Stromal cell of bone marrow (primary cell): ENCODE measurements at places on chromosomes 7 and 10.

DNA sequence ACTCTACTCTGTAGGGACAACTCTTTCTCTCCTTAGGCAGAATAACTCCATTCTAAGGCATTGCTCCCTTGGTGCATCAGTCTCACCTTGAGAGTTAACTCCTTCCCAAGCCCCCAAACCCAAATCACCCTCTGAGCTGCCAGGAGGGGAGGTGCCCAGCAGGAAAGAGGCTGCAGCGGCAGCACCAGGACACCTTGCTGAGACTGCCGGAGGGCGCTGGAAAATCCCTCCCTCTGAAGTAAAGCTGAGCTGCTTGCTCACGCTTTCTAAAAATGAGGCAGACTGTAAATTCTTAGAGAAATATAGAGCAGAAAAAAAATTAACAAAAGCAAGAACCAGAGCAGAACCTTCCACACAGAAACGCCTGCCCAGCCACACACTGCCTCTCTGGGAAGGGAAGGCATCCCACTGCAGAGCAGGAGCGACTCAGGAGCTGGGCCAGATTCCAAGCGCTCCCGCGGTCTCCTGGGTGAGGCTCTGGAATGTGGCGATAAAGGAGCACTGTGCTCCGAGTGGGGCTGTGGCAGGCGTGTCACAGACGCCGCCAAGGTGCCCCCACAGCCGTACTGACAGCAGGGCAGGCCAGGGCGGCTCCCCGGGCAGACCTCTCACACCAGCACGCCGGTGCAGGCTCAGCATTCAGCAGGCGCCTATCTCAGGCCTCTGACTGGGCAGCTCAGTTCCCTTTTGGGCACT is 202.1 kb downstream of the TNS3 start:
- DNase-seq: no peak

- no peak for DNase-seq
Measured at GRCh38 chr7:21980926-21981500, 35.3 kb upstream of the CDCA7L start.

- DNase-seq: peak; percentile 49
Measured at GRCh38 chr10:129102906-129103693, 363.9 kb upstream of the MGMT start.

GRCh38 chr10:37975401-37975991 is 951 bp downstream of the ZNF25 start:
- DNase-seq: peak; percentile 6

DNA sequence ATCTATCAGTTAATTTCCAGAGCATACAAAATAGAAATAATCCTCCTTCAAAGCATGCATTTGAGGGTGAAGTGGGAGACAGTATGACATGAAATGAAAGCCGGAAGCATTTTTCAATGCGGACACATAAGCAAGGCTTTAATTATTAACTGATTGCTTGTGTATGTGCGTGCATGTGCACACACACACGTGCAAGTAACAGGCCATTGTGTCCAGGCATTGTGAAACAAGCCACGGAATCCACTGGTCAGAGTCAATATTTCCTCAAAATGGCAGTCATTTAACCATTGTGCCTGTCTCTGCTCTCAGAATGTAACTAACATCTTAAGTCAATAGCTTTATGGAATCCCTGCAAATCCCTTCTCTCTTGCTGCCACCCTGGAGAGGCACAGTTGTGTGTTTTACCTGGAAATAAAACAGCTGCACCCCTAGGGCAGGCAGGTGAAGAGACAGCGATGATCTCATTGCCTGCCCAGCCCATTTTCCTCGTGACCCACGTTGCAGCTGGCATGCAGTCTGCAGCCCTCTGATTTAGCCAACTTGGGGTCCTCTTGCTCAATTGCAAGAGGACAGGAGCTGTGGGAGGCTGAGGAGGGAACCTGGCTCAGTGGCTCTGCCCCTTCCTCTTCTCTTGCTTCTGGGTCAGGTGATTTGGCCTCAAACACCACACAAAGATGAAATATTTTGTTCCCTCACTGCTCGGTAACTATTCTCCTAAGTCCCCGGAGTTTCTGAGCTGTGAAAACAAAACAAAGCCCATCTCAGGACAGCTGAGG is 500.9 kb upstream of the ZMIZ1 start:
- no peak for DNase-seq

GRCh38 chr10:48536156-48536500 is 68.7 kb downstream of the ARHGAP22 start:
- DNase-seq: no peak

DNA sequence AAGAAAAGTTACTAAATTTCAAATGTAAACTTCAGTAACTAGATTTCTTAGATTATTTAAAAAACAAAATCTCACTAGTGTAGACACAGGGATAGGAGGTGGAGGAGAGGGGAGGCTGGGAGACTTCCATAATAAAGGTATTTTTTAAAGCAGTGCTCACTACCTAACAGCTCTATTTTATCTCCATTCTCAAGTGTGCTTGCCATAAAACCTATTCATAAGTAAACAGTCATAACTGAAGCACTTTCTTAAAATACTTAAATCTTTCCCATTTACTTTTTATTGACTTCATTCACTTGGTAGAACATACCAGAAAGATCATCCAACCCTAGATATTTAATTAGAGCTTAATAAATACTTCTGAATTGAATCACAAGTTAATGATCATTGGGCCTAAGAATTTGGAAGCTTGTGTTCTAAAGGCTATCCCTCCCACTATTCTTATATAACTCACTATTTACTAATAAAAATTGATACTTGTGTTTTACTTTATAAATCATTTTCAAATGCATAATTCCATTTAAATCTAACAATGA is 107.4 kb downstream of the SNX13 start:
- no peak for DNase-seq

DNA sequence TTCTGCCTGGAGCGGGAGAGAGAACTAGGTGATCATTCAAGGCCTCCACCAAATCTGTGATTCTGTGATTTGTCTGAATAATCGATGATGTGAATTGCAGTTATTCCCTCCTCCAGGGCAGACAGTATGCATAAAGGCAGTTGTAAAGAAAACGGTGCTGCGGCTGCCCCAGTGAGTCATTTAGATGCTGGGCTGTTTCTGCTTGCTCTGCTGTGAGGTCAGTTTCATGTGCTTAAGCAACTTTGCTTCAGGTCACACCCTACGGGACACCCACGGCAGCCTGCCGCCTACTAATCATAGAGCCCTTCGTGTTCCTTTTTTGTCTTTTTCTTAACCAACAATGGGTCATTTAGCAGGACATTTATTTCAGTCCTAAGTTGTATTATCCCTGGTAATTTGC is 158.1 kb upstream of the PITRM1 start:
- peak; percentile 69 for DNase-seq

DNA sequence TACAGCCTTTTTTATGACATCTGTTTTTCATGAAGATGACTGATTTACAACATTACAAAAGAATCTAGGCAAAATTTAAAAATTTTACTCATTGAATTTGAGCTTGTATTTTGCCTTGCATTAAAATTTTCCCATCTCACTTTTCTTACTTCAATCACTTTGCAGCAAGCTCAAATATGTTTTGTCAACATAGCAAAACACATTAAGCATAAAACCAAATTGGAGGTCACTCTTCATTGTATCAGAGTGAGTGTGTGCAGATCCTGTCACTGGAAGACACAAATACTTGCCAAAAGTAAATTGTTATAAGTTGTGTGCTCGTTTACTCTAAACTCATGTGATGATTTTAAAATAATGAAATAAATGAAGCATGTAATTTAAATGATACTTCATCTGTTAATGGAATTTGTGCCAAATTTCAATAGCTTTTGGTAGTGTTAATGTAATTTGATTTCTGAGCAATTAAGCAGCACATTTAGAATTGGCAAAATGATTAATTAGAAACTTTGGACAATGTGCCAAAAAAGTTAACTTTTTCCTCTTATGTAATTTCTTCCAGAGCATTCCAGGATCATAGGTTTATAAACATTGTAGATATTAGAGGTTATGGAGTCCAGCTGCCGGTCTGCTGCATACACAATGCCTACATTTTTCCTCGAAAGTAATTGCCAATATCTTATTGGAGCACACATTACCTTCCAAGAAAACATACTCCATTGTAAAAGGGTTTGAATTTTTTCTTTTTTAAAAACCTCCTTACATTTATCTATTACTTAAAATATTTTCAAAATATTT is 1078.2 kb upstream of the LRRTM3 start:
- no peak for DNase-seq

GRCh38 chr7:15478401-15478800 is 83.4 kb downstream of the AGMO start:
- no peak for DNase-seq

GRCh38 chr7:51016546-51016945 is 233.8 kb upstream of the GRB10 start:
- DNase-seq: no peak

- DNase-seq: peak; percentile 35
Measured at GRCh38 chr10:122034149-122034756, 45.3 kb downstream of the TACC2 start.

- DNase-seq: peak; percentile 38
Measured at GRCh38 chr7:101953248-101953819, 135.9 kb downstream of the CUX1 start.

GRCh38 chr7:94244760-94245159 is 149.9 kb upstream of the COL1A2 start:
- no peak for DNase-seq

DNA sequence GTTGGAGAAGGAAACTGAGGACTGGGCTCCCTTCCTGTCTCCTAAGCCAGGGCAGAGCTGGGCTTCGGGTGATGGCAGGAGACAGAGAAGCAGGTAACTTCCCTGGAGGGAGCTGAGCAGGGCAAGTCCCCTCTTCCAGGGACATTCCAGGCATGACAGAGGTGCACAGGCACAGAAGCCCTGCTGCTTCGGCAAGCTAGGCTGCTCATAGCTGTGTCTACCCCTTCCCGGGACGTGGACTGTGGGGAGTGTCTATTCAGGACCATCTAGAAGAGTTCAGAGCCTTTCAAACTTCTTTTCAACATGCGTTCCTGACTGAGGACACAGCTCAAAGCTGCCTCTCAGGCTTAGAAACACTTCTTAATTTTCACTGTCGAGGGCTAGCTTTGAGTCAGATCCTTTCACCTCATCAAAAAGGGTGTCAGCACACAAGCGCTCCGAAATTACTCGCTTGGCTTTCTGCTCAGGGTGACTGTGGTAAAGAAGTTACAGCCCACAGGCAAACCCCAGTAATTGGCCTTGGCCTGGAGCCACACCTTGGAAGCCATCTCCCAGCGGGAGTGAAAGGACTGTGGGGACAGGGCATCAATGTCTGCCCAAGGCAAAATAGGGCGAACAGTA is 63.7 kb upstream of the STEAP1B start:
- no peak for DNase-seq

GRCh38 chr10:89332123-89332633 is 4.4 kb downstream of the IFIT3 start:
- peak; percentile 75 for DNase-seq

DNA sequence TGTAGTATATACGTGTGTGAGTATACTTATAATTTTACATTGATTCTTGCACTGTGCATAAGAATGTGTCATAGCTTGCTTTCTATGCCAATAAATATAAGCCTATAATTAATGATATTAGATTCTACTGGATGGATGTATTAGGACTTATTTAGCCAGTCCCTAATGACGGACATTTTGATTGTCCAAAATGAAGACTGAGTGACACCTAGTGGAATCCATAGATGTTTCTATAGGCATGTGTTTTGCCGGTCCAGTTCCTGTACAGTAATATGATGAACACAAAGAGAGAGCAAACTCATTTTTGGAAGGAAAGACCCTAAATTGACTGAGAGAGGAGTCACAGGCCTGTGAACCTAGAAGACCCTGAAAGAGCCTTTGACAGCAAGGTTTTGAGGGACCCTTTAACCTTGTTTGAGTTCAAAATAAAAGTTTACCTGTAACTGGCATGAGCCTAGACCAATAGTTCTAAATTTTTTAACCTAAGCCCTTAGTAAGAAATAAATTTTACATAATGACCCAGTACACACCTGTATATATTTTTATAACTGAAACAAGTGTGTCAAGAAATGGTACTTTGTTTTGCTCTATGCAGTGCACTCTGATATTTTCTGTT is 42.4 kb upstream of the AGBL3 start:
- DNase-seq: no peak

GRCh38 chr10:102449321-102450123 is 1.8 kb downstream of the C10orf95 start:
- no peak for DNase-seq

DNA sequence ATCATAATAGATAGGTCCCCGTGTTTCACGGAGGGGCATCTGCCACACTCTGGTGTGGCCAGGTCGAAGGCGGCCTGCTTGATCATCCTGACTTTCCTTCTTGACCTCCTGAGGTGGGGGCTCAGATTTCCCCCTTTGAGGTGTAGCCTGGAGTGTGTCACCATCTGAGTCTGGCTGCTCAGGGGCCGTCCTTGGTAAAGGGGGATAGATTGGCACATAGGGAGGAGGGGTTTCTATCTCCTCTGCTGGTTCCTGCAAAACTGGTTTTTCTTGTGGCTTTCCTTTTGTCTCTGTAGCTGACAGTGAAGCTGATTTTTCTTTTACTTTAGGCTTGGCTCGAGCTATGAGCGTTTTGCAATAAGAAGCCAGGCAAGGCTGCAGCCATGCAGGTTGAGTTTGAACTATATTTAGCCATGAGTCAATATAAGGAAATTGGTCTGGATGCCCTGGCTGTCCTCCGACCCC is 7.1 kb upstream of the ZNF117 start:
- DNase-seq: no peak

GRCh38 chr10:52215745-52216361 is 98.2 kb upstream of the DKK1 start:
- peak; percentile 56 for DNase-seq

DNA sequence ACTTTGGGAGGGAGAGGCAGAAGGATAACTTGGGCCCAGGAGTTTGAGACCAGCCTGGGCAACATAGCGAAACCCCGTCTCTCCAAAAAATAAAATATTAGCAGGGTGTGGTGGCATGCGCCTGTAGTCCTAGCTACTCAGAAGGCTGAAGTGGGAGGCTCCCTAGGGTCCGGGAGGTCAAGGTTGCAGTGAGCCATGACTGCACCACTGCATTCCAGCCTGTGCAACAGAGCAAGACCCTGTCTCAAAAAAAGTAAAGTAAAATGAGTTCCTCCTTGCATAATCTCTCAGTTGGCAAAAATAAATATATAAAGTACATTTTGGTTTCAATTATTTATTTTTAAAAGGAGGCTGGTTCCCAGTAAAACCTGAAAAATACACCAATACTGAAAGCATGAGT is 11.8 kb downstream of the NANOS1 start:
- DNase-seq: no peak

DNA sequence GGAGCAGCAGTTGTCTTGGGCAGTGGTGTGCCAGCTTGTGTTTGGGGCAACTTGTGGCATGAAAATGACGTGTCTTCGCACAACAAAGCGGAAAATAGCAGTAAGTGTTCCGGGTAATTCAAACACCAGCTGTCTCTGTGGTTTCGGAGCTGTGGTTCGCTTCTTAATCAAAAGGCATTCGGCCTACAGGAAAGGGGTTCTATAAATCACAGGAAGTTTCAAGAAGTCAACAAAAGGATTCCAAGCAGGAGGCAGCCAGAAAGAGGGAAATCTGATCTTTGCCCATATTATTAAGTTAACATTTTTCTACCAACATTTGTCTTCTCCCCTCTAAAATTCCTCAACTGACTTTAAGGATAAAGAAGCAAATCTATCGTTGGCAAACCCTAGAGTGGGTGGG is 353.4 kb downstream of the FGFR2 start:
- peak; percentile 44 for DNase-seq
